ENCODE measurements at places on chromosomes 16 and 17.

DNA sequence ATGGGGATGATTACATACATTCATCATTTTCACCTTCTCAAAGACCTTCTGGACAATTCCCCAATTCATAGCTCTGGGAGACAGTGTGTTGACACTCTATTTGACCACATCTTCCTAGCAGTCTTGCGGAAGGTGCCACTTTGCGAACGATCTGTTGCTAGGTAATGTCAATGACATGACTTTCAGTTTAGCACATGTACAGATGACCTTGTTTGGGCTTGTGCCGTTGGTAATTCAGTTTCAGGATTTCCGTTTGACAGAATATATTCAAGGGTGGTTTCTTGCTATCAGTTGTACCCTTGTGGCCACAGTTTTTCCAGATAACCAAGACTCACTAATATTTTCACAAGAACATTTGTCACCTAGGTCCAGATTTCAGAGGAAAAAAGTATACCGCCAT lies 478.2 kb downstream of the WWOX start:
- no peak for DNase-seq

DNA sequence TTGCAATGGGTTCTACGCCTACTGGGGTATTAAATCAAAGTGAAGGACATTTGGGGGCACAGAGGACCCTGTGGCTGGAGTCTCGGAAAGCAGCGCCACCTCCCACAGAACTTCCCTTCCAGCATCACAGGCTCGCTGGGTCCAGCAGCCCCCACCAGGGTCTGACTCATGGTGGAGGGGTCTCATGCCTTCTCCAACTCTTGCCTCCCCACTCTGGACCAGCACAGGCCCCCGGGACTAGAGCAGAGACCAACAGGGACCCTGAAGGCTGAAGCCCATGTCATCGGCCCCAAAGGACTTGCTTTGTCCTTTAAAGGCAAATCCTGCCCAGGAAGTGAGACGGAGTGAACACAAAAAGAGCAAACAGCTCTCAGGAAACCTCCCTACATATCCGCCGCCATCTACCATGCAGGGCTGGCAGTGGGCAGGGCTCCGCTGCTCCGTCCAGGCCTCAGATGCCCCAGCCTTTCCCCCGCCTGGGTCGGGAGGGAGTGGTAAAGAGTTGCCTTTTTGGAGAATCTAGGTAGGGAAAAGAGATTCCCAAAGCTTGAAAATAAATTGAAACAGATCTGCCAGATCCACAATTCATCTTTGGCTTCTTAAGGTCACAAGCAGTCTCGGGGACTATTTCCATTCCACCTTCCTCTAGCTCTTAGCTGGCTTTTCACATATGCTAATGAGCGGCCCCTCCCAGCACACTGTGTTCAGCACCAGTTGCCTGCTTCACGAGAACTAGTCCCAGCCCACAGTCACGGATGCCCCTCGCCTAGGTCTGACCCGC lies 2.1 kb upstream of the GPRC5C start:
- no peak for DNase-seq

DNA sequence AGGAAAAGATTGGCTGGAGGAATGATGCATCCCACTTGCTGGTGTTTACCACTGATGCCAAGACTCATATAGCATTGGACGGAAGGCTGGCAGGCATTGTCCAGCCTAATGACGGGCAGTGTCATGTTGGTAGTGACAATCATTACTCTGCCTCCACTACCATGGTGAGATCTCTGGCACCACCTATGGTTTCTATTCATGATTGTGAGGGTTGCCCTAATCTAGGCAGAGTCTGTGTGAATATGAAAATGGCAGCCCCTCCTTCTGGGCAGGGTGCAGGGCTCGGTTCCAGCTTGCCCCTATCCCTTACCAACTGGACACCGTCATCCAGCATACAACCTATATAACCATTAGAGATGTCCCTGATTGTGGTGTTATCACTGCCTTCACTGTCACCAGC lies 33.4 kb downstream of the ITGB3 start:
- no peak for DNase-seq

GRCh38 chr16:21959050-21959449 lies 5.9 kb downstream of the UQCRC2 start:
- DNase-seq: no peak

GRCh38 chr17:290121-290521 lies 62.5 kb downstream of the RPH3AL start:
- no peak for DNase-seq

- DNase-seq: no peak
These were observed 899.0 kb downstream of the KCNJ2 start for GRCh38 chr17:71068408-71068750.

GRCh38 chr17:61335105-61335844 lies 64.4 kb upstream of the TBX2 start:
- no peak for DNase-seq
